ENCODE measurements at places on chromosomes 16 and 17.

DNA sequence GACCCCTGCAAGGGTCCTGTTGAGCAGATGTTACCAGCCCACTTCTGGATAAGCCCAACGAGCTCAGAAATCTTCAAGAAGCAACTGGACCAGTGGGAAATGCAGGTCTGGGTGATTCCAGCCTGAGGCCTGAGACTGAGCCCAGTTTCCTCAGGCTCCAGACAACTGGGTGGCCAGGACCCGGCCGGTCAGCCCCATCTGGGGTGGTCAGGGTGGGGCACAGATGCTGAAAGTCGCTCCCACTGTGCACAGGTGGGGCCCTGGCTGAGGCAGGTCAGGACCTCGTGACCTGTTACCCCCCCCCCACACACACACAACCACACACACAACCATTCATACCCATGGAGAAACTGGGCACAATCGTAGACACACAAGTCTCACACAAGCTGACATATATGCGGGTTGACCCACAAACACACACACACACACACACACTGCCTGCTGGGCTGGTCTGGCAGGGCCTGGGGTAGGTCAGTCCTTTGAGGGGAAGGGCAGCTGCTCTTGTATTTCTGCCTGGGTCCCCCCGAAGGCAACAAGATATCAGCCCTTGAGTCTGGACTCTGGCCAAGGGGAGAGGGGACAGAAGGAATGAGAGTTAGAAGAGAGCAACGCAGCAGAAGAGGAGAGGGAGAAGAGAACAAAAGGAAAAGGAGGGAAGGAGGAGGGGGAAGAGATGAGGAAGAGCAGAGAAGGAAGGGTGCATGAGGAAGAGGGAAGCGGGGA, 99.0 kb upstream of the CDH5 start:
- DNase-seq: no peak

- no peak for DNase-seq
Measured at GRCh38 chr16:3012246-3012645, 477 bp upstream of the CLDN9 start.

DNA sequence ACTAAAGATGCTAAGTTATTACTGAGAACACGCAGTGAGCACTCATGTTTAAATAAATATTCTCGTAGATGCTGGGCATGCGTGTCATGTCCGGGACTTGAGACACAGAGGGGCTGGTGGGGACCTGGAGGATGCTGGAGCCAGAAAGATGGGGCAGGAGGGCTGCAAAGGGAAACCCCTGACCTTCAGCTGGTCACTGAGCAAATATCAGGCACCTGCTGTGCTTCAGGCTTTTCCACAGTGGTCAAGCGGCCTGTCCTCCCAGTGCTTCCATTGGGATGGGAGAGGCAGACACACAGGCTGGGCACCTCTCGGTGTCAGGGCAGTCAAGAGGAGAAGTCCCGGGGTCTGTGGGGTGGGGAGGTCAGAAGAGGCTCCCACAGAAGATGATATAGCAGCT, 211.4 kb downstream of the GSG1L start:
- DNase-seq: no peak

DNA sequence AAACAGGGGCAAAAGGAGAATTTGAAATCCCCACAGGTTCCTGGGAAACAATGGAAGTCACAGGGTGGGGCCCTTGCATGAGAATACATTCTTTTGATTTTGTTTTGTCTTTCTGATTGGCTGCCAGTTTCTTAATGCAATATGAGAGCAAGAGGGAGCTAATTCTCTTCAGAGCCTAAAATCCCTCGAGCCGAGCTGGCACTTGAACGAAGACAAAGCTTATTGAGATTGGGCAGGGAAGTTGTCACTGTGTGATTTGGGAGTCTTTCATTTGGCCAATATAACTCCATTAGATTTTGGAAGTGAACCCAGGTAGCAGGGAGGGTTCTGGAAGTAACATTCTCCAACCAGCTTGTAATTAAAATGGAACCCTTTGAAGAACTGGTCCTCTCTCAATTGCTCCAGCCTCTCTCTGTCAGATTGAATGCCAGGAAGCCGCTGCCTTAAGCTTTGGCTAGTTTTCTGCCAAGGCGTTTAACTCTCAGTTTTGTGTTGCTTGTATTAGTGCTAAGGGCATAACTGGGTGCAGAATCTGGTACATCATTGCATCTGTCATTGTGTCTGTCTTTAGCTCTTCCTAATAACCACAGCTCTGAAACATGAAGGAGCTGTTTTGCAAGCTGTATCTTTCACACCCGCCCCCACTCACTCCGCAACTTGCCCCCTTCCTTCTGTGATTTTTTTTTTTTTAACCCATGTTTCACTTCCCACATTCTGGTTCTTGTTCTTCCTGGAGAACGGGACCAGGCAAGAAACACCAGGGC, 272.0 kb downstream of the MAF start:
- DNase-seq: no peak

DNA sequence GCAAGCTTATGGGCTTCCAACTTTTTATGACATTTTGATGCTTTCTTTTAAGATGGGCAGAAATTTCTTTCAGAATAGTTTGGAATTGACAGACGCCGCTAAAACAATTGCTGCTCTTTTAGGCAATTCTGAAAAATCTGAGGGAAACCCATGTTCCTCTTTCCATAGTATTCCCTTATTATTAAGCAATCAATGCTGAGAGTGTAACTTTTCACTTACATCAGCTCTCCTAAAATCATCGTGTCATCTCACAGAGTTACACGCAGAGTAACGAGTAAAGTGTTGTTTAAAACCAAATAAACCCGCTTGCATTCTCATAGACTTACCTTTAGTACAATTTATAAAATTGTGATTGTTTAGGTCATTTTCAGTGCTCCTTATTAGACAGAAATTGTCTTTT, 150.6 kb downstream of the MAF start:
- no peak for DNase-seq
